ENCODE measurements at places on chromosomes 13 and 19. TPM values are rescaled to one million over a fixed set of nuclear protein-coding genes. Genes with fewer than 3 reads are reported as not detected.

DNA sequence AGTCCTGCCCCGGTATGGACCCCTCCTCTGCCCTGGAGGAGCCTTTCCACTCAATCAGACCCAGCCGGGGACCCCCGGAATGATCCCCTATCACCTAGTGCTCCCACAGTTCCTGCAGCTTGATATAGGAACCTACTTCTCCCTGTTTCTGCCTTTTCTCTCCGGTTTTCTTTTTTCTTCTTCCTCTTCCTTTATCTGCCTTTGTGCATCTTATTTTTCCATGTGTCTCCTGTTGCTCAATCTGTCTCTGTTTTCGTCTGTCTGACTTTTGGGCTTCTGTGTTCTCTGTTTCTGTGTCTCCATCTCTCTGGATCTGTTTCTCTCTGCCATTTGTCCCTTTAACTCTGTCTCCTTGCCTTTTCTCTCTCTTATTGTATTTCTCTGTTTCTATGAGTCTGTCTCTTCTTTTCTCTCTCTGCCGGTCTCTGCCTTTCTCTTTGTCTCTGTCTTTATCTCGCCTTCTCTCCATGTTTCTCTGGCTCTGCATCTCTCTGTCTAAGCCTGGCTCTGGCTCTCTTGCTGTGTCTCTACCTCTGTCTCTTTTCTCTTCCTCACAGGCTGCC, 10.0 kb downstream of the MEGF8 start:
- H3K36me3 ChIP-seq: no peaks in the 10 kb centered on the region
- H3K4me3 ChIP-seq: no peak overlapping the region
- no peaks in the 10 kb centered on the region for H3K27me3 ChIP-seq
- no peaks in the 10 kb centered on the region for H3K4me1 ChIP-seq

The BICRA gene
- 10.0 TPM for total RNA-seq

- no peak overlapping the region for H3K4me3 ChIP-seq
- H3K4me1 ChIP-seq: no peaks in the 10 kb centered on the region
- no peak overlapping the region for H3K27ac ChIP-seq
- no peak for DNase-seq
- H3K27me3 ChIP-seq: no peaks in the 10 kb centered on the region
- H3K36me3 ChIP-seq: no peaks in the 10 kb centered on the region
Measured at GRCh38 chr13:107960301-107960700, 255.0 kb downstream of the LIG4 start.

DNA sequence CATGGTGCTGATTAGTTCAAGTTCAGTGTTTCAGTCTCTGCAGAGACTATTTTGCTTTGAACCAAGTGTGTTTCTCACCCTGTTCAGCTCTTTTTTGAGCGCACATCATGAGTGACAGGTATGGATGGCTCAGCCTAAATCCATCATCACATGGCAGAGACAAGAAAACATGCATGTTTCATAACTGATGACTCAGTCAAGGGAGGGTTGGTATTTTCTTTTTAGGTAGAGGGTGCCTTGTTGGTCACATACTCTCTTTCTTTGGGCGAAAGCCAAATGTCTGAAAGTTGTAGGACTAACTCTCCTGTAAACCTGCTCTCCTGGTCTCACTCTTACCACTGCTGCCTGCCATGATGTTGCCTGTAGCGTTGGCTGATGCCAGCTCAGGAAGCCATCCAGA, 48.1 kb upstream of the RAP2A start:
- H3K4me1 ChIP-seq: peaks cover 10% of the 10 kb centered on the region
- DNase-seq: no peak

The GGN gene
- 0.23 TPM for total RNA-seq

DNA sequence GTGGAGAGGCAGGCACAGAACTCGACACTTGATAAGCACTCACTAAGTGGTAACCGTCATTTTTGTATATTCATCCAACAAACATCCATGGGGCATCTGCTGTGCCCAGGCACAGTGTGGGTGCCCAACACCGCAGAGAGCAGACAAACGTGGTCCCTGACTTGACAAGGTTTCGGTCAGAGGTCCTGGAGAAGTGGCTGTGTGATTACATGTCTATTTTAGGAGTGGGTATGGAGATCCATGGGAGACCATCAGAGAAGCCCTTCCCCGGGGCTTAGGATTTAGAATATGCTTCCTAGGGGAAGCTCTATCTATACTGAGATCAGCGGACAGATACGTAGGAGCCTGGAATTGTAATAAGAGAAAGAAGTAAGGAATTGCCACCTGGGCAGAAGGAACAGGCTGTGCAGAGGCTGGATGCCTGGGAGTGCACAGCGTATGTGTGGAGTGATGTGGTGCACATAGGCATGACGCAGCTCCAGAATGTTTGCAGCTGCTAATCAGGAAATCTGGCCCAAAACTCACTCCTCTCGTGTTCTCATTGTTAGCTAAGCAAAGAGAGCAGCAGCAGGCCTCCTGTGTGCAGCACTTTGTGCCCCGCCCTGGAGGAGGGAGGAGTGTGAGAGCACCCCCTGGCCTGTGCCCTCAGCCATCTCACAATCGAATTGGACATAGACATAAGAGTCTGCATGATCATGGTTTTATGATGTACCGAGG, 23.0 kb upstream of the IRS2 start:
- H3K27ac ChIP-seq: no peak overlapping the region
- no peaks in the 10 kb centered on the region for H3K4me1 ChIP-seq
- no peak for DNase-seq
- H3K36me3 ChIP-seq: no peaks in the 10 kb centered on the region

DNA sequence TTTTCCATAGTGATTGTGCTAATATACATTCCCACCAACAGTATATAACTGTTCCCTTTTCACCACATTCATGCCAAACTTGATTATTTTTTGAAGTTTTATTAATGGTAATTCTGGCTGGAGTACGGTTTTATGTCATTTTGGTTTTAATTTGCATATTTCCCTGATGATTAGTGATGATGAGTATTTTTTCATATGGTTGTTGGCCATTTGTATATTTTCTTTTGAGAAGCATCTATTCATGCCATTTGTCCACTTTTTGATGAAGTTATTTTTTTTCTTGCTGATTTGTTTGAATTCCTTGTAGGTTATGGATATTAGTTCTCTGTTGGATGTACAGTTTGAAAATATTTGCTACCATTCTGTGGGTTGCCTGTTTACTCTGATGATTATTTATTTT, 484.4 kb upstream of the SPRY2 start:
- DNase-seq: no peak
- no peak overlapping the region for H3K4me3 ChIP-seq

DNA sequence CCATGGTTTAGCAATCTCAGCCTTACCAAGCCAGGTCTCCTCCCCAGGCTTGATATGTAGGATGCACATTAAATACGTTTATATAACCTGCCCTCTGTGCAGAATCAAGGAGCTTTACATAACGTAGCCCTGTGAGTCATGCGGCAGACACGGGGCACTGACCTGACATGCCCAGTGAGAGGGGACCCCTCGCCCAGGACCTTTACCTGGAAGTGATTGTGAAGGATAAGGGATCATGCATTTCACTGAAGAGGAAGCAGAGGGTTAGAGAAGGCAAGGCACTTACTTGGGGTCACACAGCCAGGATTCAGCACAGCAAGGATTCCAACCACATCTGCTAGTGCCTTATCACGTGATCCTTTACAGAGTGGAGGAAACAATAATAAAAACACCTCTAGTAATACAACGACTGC, 18.9 kb upstream of the FOSB start:
- no peak overlapping the region for H3K27ac ChIP-seq
- no peaks in the 10 kb centered on the region for H3K27me3 ChIP-seq
- no peak for DNase-seq
- peaks cover 10% of the 10 kb centered on the region for H3K4me1 ChIP-seq
- H3K4me3 ChIP-seq: no peak overlapping the region

DNA sequence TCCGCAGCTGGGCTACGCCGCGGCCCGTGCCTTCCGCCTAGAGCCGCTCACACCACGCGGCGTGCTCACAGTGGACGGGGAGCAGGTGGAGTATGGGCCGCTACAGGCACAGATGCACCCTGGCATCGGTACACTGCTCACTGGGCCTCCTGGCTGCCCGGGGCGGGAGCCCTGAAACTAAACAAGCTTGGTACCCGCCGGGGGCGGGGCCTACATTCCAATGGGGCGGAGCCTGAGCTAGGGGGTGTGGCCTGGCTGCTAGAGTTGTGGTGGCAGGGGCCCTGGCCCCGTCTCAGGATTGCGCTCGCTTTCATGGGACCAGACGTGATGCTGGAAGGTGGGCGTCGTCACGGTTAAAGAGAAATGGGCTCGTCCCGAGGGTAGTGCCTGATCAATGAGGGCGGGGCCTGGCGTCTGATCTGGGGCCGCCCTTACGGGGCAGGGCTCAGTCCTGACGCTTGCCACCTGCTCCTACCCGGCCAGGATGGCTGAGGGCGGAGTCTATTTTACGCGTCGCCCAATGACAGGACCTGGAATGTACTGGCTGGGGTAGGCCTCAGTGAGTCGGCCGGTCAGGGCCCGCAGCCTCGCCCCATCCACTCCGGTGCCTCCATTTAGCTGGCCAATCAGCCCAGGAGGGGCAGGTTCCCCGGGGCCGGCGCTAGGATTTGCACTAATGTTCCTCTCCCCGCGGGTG, 7.4 kb downstream of the DBP start:
- peaks cover 11% of the 10 kb centered on the region for H3K36me3 ChIP-seq
- H3K4me3 ChIP-seq: no peak overlapping the region
- peak; percentile 82 for DNase-seq
- peaks cover 11% of the 10 kb centered on the region for H3K4me1 ChIP-seq
